Stomach (tissue), 19 donors: ENCODE measurements at places on chromosomes 3 and 15. TPM values are rescaled to one million over a fixed set of nuclear protein-coding genes. Genes with fewer than 3 reads are reported as not detected.

DNA sequence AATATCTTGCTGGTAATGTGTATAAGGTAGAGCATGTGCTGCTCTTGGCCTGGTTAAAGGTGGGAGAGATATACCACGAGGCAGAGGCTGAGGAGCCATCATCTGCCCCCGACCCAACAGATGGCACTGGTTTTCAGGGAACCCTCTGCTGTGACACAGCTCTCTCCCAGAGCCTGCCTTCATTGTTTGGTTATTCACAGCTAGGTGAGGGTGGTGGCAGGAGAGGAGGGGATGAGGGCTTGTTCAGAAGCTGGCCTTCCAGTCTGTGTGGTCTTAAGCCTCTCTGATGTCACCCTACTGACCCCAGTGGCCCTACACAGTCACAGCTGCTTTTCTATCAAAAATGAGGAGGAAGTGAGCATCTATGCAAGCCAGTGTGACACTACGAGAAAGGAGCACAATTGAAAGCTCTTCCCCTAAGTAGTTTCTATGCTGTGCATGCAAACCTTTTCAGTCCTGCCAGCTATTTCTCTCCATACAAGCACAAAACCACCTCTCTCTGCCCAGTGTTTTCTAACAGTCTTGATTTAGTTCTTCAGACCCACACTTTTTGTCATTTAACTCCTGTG lies 258.4 kb upstream of the AGTR1 start:
- no peak for DNase-seq
- H3K4me1 ChIP-seq: no peaks in the 10 kb centered on the region
- no peaks in the 10 kb centered on the region for H3K36me3 ChIP-seq

The CYP8B1 gene
- total RNA-seq: not detected

The ZBED2 gene
- total RNA-seq: not detected

GRCh38 chr3:99861216-99861615 lies 43.6 kb downstream of the CMSS1 start:
- H3K4me3 ChIP-seq: no peak overlapping the region
- no peak for DNase-seq
- peak overlapping the region; percentile 66 for H3K27ac ChIP-seq
- H3K36me3 ChIP-seq: no peaks in the 10 kb centered on the region
- no peaks in the 10 kb centered on the region for H3K27me3 ChIP-seq

GRCh38 chr15:95850837-95851236 lies 479.7 kb upstream of the NR2F2 start:
- no peak overlapping the region for H3K27ac ChIP-seq
- no peaks in the 10 kb centered on the region for H3K27me3 ChIP-seq
- no peak overlapping the region for H3K4me3 ChIP-seq
- no peaks in the 10 kb centered on the region for H3K4me1 ChIP-seq
- H3K36me3 ChIP-seq: no peaks in the 10 kb centered on the region

DNA sequence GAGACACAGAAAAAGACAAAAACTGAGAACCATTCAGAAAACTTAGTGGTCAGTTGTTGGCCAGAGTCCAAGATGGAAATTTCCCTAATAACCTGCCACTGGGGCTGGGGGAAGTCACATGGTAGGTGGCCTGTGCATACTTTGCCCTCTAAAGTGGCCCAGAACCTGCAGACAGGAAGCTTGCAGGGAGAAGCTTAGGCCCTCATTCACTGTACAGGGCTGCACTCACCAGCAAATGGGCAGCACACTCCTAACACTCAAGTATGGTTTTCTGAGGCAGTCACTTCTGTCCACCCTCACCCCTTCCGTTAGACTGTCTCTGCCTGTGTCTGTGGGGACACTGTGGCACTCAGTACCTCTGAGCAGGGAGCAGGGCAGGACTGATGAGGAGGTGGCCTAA lies 14.5 kb upstream of the RNU6-1 start:
- no peaks in the 10 kb centered on the region for H3K36me3 ChIP-seq
- H3K4me1 ChIP-seq: no peaks in the 10 kb centered on the region
- H3K4me3 ChIP-seq: no peak overlapping the region

DNA sequence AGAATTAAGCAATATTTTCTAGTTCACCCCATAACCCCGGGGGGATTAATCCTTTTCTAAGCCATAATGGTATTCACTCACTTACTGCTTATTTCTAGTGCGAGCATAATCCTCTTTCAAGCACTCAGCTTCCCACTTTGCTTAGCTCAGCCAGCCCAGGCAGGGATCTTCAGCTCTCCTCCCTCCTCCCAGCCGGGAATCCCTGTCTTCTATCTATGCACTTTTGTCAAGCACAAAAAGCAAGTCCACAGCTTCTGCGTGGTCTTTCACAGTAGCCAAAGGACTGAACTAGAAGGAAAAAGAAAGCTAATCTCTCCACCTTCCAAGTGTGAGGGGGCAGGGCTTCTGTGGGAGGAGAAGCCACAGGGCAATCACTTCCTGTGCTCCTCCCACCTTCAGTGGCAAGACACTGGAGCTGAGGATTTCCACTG lies 62.8 kb downstream of the PEX5L start:
- H3K36me3 ChIP-seq: no peaks in the 10 kb centered on the region
- no peak overlapping the region for H3K27ac ChIP-seq
- H3K4me3 ChIP-seq: no peak overlapping the region
- H3K27me3 ChIP-seq: peaks cover 9% of the 10 kb centered on the region
- no peak for DNase-seq

GRCh38 chr15:99443768-99444446 lies 121.9 kb upstream of the MEF2A start:
- H3K4me3 ChIP-seq: no peak overlapping the region
- H3K27ac ChIP-seq: peak overlapping the region; percentile 74
- no peaks in the 10 kb centered on the region for H3K27me3 ChIP-seq
- H3K4me1 ChIP-seq: peaks cover 22% of the 10 kb centered on the region
- DNase-seq: peak; percentile 21

The MEX3B gene
- not detected for total RNA-seq

The RHOV gene
- 3.2 TPM for total RNA-seq

DNA sequence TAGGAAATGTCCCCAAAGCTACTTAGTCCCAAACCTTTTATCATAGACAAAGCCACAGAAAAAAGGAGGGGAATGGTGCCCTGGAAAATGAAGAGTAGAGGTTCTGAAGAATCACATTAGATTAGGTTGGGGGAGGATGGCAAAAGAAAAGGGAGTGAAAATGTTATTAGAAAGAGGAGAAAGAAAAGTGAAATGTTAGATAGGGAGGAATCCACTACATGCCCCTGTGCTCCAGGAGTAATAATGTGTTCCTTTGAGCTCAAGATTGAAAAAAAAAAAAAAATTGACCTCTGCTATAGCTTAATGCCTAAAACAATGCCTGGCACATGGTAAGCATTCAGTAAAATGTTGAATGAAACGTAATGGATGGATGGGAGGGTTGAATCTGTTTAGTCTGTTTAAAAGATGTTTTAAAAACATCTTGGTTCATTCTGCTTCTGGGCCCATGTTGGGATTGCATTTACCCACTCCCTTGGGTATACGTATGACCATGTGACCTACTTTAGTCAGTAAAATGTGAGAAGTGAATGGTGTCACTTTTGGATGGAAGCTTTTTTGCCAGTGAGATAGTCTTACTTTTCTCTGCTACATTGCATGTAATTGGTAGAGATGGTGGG lies 19.0 kb downstream of the MAPK6 start:
- H3K27ac ChIP-seq: no peak overlapping the region
- peaks cover 49% of the 10 kb centered on the region for H3K4me1 ChIP-seq
- H3K36me3 ChIP-seq: peaks cover 4% of the 10 kb centered on the region
- no peak for DNase-seq

DNA sequence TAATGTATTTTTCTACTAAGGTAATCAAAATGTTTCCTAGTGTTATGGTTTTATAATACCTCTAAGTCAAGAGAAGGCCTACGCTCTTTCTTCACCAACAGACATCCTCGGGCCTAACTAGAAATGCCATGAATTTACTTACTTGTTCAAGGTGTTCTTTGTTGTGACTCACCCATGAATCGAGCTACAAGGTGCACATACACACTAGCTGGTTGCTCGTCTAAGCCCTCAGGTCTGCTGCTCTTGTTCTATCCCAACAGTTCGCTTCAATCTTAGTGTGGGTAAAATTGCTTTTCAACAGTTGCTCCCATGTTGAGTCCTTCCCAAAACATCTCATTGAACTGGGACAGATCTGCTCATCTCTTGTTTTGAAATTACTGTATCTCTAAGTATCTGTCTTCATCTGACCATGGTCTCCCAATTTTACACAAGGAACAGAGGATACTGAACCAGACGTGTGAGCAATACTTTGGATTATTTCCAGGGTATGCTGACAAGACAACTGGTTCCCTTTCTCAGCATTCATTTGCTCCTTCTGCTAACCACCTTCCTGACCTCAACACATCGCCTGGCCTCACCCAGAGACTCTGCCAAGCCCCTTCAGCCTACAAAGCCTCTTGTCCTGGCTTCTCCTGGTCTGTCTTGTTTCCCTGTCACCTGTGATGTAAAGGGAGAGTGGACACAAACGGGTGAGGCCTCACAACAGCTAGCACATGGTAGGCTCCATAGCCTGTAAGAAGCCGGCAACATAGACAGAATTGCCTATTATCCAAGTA lies 84.2 kb downstream of the NEDD4 start:
- H3K4me3 ChIP-seq: no peak overlapping the region
- no peaks in the 10 kb centered on the region for H3K36me3 ChIP-seq
- no peak for DNase-seq
- no peaks in the 10 kb centered on the region for H3K4me1 ChIP-seq

DNA sequence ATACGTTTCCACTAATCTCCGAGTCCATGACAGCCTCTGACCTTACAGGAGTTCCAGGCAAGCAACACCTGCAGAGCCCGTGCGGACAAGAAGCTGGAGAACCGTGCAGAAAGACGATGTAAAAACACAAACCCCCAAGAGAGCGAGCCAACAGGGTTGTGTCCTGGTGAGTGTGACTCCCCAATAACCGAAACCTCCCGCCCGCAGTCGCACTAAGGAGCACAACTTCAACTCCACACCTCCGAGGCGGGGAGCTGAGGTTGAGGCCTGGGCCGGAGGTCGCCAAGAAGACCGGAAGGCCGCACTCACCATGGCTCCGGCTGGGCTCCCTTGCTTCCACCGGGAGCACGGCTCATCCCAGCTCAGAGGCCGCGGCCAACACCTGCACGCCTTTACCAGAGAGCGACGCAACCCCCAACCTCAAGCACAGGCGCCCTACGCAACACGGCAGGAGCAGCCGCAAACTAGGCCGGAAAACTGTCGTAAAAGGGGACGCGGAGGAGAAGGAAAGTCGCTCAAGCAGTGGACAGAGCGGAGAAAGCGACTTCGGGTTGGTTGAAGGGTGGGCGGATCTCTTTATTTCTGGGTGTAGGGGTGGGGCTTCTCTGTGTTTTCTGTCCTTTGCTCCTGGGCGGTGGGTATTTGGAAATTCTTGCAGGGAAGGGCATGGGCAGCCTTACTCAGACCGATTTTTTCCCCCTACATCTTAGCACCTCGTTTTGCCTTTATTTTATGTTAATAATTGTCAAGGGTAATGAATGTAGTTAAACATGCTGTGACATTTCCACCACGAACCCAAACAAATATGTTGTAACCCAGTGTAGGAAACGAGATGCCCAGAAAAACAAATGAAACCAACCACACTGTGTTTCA lies at the start of gene DNAJC19:
DNAJC19 (minus strand) TSS at position 446 of the 873 bp plus-strand sequence; CDS start at position 312, 134 bp downstream.
- H3K4me1 ChIP-seq: peaks cover 22% of the 10 kb centered on the region
- H3K27ac ChIP-seq: peak within 1 kb of the TSS; percentile 85
- peaks cover 32% of the 10 kb centered on the region for H3K36me3 ChIP-seq
- peak within 1 kb of the TSS; percentile 68 for H3K4me3 ChIP-seq

DNA sequence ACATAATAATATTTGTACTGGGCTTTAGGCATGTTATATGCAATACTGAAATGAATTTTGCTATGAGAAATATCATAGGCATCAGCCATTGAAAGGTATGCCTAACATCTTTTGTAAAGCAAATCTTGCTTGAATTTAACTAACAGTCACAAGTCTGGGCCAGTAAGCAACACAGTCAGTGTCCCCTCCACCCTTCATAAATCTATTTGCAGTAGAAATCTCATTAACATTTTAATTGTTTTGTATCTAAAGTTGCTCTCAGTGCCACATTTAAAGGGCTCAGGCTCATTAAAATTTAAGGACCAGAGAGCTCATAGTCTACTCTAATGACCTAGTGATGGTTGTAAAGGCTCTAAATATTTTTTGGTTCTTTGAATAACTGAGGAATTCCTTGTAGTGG lies 167.2 kb upstream of the GOLIM4 start:
- no peak overlapping the region for H3K4me3 ChIP-seq
- no peak for DNase-seq
- no peaks in the 10 kb centered on the region for H3K4me1 ChIP-seq
- no peaks in the 10 kb centered on the region for H3K27me3 ChIP-seq
- no peaks in the 10 kb centered on the region for H3K36me3 ChIP-seq

The GASK1A gene
- total RNA-seq: 19.6 TPM

- peak; percentile 90 for DNase-seq
- no peaks in the 10 kb centered on the region for H3K27me3 ChIP-seq
- H3K4me1 ChIP-seq: peaks cover 4% of the 10 kb centered on the region
- no peaks in the 10 kb centered on the region for H3K36me3 ChIP-seq
Measured at GRCh38 chr15:32730677-32731654, 13.2 kb downstream of the GREM1 start.

The NR2E3 gene
- total RNA-seq: 0.37 TPM

GRCh38 chr3:124992041-124992440 lies 57.5 kb upstream of the MUC13 start:
- DNase-seq: no peak
- peaks cover 7% of the 10 kb centered on the region for H3K36me3 ChIP-seq
- H3K4me3 ChIP-seq: no peak overlapping the region
- peaks cover 13% of the 10 kb centered on the region for H3K4me1 ChIP-seq
- no peak overlapping the region for H3K27ac ChIP-seq

The CCRL2 gene
- not detected for total RNA-seq

GRCh38 chr15:93210995-93211394 lies 122.0 kb upstream of the RGMA start:
- H3K27me3 ChIP-seq: no peaks in the 10 kb centered on the region
- H3K4me3 ChIP-seq: no peak overlapping the region
- no peaks in the 10 kb centered on the region for H3K36me3 ChIP-seq
- DNase-seq: no peak
- no peak overlapping the region for H3K27ac ChIP-seq
- no peaks in the 10 kb centered on the region for H3K4me1 ChIP-seq

GRCh38 chr15:86009727-86010126 lies 69.9 kb upstream of the AGBL1 start:
- H3K27ac ChIP-seq: no peak overlapping the region
- H3K4me1 ChIP-seq: no peaks in the 10 kb centered on the region
- DNase-seq: no peak
- no peak overlapping the region for H3K4me3 ChIP-seq
- H3K36me3 ChIP-seq: no peaks in the 10 kb centered on the region

- no peak overlapping the region for H3K27ac ChIP-seq
- DNase-seq: no peak
- H3K4me1 ChIP-seq: no peaks in the 10 kb centered on the region
- H3K27me3 ChIP-seq: no peaks in the 10 kb centered on the region
Measured at GRCh38 chr3:148400754-148401153, 296.9 kb upstream of the AGTR1 start.

The ACTRT3 gene
- total RNA-seq: 0.45 TPM

DNA sequence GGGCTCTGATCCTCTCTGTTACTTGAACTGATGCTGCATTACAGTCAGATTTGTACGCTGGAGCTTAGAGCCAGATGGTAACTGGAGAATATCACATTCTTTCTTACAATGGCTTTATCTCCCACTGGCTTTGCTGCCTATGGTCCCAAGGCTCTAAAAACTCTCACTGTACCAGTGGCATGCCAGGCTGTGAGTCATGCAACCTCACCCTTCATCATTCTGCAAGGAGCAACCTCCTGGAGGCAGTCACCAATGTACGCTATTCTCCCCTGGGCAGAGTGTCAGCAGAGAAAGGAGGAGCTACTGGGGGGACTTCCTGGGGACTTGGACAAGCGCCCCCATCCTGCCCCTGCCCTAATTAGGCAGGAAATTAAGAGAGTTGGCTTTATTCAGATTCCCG lies 97.9 kb upstream of the EIF1B start:
- H3K27ac ChIP-seq: no peak overlapping the region
- H3K4me3 ChIP-seq: no peak overlapping the region
- DNase-seq: no peak
- no peaks in the 10 kb centered on the region for H3K36me3 ChIP-seq
- no peaks in the 10 kb centered on the region for H3K4me1 ChIP-seq

The ABI3BP gene
- total RNA-seq: 97.7 TPM
